Activated CD4-positive, CD25-positive, alpha-beta regulatory T cell (primary cell): ENCODE measurements at places on chromosomes 3 and 15.

DNA sequence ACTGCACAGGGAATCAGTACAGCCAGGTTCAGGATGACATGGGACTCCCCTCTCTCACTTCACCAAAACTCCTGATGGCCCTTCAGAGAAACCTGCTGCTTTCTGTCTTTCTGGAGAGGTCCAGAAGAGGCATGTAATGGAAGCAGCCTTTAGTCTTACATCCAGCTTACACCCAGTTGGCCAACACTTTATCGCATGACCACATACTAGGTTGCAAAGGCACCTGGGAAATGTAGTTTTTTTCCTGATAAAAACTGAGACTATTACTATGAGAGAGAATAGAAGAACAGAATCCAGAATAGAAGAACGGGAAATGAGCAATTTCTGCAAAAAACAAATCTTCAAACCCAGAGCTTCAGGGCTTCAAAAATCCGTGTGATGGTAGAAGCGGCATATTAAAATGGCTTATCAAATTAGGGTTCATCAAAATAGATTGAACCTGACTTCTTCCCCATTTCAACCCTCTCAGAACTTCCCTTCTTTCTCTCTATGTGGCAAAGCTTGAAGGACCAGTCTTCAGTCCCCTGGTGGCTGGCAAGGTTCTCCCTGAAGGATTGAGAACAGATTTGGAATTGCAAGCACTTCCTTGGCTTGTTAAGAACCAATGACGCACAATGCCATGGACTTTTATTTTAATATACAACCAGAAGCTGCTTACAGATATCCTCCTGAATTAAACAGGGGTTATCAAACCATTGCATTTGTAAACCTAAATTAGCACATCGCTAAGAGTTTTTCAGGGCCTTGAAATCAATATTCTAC, 34.4 kb downstream of the CORO2B start:
- DNase-seq, result no peak

- no peak for DNase-seq
These were observed 67.6 kb downstream of the TP63 start for GRCh38 chr3:189698811-189699210.

GRCh38 chr3:101835676-101836075, 13.6 kb upstream of the NFKBIZ start:
- no peak for DNase-seq

DNA sequence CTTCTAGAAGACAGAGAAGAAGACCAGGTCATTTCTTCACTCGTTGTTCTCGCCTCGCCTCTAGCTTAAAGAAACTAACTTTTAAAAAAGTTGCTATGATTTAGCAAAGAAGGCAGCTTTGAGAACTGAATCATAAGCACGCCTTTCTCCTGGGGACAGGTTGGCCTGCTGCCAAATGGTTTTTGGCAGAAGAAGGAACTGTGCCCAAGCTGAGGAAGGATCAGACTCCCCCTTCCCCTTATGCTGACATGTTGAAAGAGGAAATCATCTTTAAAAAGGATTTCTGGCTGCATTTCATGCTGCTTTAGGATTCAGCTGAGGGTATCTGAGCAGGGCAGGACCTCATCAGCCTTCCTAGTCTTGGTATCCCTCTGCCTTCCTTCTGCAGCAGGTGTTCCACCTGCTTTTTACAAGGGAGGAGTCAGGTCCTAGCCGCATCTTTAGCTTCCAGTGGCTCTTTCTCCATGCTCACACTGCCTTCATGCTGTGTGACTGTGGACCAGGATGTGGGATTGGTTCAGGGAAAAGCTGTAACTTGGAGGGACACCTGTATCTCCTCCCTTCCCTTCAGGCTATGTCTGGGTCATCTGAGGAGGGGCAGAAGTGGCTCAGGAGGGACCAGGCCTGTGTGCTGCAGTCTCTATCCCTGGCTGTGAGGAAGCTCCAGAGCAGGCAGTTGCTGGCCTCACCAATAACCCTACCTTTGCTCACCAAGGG, 34.1 kb upstream of the HACD2 start:
- no peak for DNase-seq

DNA sequence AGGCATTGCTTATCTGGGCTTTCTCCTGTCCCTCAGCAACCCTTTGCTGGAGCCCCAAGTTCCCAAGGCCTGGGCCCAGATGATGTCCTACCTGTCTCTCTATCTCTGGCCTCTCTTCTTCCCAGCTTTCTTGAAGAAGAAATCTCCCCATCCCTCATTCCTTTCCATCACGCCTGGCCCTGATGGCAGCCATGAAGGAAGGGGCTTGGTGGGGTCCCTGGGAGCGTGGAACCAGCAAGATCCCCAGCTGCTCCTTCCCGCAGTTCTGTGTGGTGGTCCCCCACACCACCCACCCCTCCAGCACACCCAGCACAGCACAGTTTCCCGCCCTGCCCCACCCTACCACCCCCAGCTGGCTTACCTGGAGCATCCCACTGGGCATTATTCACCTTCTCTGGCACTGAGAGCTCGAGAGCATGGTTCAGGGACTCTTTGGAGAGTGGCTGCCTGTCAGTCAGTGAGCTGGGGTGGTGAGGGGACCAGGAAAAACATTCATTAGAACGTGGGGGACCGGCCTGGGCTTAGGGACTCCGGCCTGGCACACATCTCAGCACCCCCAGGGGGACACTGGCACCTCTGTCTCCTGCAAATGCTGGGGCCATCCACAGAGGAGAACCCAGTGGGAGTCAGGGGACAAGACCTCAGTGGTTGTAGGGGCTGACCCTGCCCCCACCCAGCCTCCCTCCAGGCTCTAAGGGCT, 26.6 kb downstream of the ACSBG1 start:
- DNase-seq, result no peak

- no peak for DNase-seq
These were observed 338.5 kb upstream of the THBS1 start for GRCh38 chr15:39242345-39242744.

- no peak for DNase-seq
These were observed 1.7 kb downstream of the GABRB3 start for GRCh38 chr15:26771168-26771567.

DNA sequence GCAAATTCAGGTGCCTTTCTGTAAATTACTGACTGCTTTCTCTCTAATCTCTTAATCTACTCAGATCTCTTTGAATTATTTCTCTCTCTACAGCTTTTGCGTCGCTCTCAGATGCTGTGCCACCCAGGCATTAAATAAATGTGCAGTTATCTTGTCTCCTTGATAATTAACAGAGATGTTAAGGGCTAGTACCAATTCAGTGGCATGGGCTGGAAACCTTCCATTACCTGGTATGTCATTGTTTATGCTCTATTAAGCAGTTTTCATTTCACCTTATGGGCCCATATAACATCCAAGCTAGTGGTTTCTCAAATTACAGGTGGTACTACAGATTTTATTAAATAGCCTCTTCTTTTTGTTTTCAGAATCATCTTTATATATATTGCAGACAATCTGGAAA, 66.0 kb downstream of the PEX5L start:
- no peak for DNase-seq

- DNase-seq, result no peak
These were observed 450.1 kb upstream of the RASGRP1 start for GRCh38 chr15:39014682-39015081.

- DNase-seq, result no peak
These were observed 53.7 kb downstream of the CCDC54 start for GRCh38 chr3:107430996-107431245.

DNA sequence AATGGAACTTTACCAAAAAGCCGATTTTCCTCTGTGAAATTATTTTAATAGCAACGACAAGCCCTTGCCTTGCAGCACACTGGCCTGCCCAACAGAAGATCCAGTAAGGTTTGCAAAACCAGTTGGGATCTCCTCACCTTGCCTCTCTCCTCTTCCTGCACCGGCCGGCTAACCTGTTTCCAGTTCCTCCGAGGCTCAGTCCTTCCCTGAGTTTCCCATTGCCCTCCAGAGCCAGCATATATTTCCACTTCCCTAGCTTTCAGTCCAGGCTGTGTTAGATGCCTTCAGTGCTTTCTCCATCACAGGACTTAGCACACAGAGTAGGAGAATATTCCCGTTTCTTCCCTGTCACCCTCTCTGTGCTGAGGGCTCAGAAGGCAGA, 60.3 kb downstream of the NOX5 start:
- DNase-seq, result no peak

- no peak for DNase-seq
These were observed 130.6 kb upstream of the BCL6 start for GRCh38 chr3:187875863-187876262.

GRCh38 chr3:127717357-127718244, 44.8 kb downstream of the ABTB1 start:
- DNase-seq, result no peak

- no peak for DNase-seq
These were observed 285.5 kb downstream of the GABRG3 start for GRCh38 chr15:27256446-27256845.

- no peak for DNase-seq
These were observed 51.6 kb upstream of the CP start for GRCh38 chr3:149273096-149273751.

GRCh38 chr3:50237754-50238548, 1.9 kb downstream of the GNAI2 start:
- peak; percentile 79 for DNase-seq

GRCh38 chr3:50648313-50648712, 26.4 kb upstream of the DOCK3 start:
- DNase-seq, result no peak

DNA sequence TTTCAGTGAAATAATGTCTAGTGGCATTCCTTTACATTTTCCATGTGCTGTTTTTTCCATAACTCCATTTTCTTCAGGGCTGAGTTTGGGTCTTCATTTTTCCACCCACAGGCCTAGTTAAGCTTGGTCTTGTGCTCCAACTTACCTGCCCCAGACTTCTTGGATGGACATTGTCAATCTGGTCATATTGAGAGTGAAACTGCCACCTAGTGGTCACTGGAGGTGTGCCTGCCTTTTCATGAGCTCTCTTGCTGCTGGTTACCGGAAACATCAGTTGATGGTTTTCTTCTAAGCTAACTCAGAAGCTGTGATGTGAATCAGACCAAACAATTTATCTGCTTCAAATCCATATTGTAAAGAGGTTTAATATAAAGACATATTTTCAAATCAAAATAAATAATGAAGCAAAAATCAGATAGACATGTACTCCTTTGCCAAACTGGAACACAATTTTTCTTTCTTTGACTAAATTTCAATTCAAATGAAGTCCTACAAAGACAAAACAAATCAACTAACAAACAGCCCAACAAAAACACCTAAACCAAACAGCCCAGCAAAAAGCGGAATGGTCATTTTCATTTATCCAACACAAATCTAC, 135.1 kb upstream of the RASGRP1 start:
- peak; percentile 29 for DNase-seq
